ENCODE measurements at places on chromosomes 2 and 18.
A peak's percentile ranks its signal among the peaks of the same experiment; 100 is the strongest.

DNA sequence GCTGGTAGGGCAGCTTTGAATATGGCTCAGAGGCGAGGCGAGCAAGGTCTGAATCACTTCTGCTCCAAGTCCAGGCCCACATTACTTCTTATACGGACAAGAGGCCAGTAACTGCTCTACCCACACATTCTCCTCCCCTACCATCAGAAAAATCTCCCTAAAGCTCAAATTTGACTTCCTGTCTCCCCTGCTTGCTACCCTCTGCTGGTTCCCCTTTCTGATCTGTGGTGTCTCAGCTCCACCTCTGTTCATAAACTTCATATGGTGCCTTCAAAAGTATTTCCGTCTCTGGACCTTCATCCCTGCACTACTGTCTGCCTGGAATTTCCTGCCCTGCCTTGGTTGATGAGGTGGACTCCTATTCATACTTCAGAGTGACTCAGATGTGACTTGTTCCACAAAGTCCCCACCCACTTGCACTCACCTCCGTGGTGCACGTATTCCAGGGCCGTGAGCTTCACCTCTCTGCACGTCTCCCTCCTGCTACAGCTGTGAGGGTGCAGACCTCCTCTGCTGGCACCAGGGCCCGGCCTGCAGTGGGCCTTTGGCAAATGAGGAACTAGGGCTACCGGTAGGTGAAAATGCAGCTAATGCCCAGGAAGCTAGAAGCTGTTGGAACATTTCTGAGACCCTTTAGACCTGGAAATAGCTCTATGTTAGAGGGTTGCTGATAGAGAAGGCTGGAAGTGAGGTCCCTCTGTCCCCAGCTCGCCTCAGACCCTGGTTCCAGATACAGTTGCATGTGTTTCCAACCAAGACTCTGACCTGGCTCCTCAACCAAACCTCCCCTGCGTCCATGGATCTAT is 24.6 kb upstream of the KCMF1 start:
- DNase-seq = peak; percentile 95

- peak; percentile 40 for DNase-seq
Measured at GRCh38 chr18:22170421-22171257, 1.2 kb downstream of the GATA6 start.

GRCh38 chr2:67997528-67997900 is 65.3 kb downstream of the C1D start:
- peak; percentile 56 for DNase-seq

DNA sequence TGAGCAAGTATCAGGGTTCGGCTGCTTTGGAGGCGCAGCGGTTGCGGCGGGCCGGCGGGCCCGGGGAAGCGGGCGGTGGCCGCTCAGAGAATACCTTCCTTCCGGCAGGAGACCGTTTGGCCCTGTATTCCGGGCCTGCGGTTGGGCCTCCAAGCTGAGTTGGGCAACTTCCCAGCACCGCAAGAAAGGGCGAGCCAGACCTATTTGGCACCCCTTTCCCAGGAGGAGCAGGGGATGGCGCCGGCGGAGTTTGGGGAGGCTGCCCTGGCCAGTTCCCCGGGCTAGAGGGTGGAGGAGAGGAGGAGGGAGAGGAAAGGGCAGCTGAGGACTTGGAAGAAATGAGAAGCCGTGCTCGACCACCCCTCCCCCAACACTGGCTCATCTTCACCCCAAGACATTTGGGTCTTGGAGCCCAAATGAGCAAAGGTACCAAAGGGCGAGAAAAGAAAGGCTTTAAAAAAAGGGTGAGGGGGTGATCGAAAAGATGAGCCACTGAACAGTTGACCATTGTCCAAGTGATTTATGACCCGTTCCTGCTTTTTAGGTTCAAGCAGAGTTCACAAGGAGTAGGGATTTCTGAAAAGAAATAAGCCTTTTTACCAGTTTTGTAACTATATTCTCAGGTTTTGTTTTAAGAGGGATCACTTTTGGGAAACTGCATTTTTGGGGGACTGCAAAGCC is 8.4 kb downstream of the HOXD3 start:
- no peak for DNase-seq

DNA sequence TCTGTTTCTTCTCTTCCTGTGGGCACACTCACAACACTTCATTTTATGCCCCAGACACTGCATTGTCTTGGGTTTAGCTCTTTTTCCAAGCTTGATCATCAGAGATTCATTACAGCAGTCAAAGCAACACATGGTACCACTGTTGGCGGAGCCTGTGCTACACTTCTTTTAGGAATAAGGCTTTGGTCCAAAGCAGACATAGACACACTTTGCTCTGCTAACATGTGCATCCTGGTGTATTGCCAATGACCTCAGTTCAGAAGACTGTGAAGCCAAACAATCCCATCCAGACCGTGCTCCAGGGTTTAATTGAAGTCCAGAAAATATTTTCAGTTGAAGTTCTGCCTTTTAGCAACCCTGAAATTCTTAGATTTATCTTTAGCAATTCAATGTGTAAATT is 354.6 kb upstream of the RAB12 start:
- DNase-seq = no peak

DNA sequence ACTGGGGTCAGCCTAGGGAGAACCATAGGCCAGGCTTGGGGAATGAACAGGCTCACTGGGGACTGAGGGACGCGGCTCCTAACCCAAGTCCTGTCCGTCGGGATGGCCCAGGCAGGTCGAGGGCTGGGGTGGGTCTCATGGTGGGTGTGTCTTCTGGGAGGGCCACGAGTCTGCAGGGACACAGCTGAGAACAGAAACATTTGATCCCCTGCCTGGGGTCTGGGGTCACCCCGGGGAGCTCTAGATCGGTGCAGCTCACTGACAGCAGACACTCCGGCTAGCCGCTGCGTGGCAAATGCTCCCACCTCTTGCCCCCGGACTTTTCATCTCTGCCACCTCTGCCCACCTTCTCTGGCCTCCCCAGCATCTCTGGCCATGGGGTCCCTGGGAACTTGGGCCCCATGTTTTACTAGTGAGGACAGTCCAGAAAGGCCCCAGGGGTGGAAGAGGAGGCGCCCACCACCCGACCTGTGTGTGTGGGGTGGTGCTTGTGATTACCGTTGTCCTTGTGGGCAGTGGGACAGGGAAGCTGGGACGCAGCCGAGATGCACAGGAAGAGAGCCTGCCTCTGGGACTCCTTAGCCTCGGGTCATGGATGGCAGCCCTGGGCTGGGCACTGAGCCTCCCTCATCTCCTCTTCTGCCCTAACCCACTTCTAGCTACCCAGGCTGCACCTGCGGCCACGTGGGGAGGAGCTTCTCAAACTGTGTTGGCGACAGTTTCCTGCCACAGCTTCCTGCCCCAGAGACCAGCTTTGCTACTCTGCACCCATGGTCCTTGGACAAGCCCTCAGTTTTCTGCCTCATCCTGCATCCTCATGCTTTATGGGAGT is 4.9 kb downstream of the ZAP70 start:
- no peak for DNase-seq

- DNase-seq = no peak
Measured at GRCh38 chr2:230660294-230661060, 52.2 kb upstream of the CAB39 start.

DNA sequence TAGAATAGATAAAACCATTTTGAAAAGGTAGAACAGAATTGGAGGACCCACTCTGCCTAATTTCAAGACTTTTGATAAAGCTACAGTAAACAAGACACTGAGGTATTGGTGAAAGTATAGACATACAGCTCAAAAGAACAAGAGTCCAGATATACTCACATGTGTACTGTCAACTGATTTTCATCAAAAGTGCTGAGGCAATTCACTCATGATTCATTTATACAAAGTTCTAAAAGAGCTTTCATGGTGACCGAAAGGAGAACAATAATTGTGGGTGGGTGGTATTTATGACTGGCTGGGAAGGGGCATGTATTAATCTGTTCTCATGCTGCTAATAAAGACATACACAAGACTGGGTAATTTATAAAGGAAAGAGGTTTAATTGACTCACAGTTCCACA is 7.3 kb downstream of the MAP4K3 start:
- no peak for DNase-seq

DNA sequence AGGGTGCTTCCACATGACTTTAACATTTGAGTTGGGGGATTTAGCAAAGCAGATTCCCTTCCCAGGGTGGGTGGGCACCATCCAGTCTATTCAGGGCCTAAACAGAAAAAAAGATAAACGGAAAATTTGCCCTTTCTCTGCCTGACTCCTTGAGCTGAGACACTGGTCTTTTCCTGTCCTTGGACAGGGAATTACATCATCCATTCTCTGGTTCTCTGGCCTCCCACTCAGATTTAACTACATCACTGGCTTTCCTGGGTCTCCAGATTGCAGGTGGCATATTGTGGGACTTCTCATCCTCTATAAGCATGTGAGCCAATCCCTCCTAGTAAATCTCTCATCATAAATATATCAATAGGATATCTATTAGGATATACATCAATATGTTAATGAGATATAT is 25.8 kb downstream of the CAPN13 start:
- no peak for DNase-seq

DNA sequence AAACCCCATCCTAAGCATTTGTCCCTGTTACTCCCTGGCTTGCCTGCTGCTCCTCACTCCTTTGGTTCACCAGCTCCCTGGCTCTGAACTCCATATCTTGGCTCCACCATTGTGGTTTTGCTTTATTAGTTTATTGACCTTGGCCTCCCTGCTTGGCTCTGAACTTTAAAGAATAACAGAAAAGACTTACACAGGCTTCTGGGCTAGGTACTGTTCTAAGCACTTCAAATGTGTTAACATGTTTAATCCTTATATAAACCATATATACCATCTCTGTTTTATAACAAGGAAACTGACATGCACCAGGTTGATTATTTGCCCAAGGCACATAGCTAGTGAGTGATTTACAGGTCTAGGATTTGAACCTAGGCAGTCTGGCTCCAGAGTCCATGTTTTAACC is 149.7 kb upstream of the CAPN13 start:
- no peak for DNase-seq

GRCh38 chr2:103785432-103785831 is 1023.6 kb downstream of the TMEM182 start:
- no peak for DNase-seq

- no peak for DNase-seq
Measured at GRCh38 chr2:236165842-236166795, 2.1 kb downstream of the GBX2 start.

Measured in Caki2 (cell line).